Mononuclear cell (primary cell): ENCODE measurements at places on chromosomes 5 and 9. TPM values are rescaled to one million over a fixed set of nuclear protein-coding genes. Genes with fewer than 3 reads are reported as not detected.

IFNA21 gene
- total RNA-seq: not detected

BASP1 gene
- 24.5 TPM for total RNA-seq

NUTM2G gene
- not detected for total RNA-seq

IRGM gene
- total RNA-seq: 2.5 TPM

DMRT2 gene
- not detected for total RNA-seq

SPINK6 gene
- not detected for total RNA-seq

EGFLAM gene
- total RNA-seq: not detected

TMC1 gene
- total RNA-seq: 0.52 TPM
